Stimulated activated CD4-positive, alpha-beta T cell treated with anti-CD3 and anti-CD28 coated beads, Interleukin-1b, Interleukin-23, amount 100 ng/mL, for 24 hours (primary cell): ENCODE measurements at places on chromosomes 7 and 10.
A peak's percentile ranks its signal among the peaks of the same experiment; 100 is the strongest.

DNA sequence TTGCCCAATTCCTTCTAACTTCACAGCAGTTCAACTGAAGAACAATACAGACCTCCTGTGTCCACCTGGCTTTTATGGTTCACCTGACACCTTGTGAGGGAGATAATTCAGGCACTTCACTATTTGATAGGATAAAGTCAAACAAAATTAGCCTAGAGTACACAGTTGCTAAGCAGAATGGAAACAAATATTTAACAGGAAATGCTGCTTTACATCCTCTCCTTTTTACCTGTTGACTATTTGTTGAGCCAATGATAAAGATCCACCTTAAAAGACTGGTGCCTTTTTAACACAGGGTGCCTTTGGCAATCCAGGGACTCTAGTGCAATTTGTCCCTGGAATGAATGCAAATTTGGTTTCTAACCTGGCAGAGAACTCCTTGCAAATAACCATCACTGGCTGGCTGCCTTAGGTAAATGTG lies 39.8 kb downstream of the ITPRID1 start:
- no peak for DNase-seq

DNA sequence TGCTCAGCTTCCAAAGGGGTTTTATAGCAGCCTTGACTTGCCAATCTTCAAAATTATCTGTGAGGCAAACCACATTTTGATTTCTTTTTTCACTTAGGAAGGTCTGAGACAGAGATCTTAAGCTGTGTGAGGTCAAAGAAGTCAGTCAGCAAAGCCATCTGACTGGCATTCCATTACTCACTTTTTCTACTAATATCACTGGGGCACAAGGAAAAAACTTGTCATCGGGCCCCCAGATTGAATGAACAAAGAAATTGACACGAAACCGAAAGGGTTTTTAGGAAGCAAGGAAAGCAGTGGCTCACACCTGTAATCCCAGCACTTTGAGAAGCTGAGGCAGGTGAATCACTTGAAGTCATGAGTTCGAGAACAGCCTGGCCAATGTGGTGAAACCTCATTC lies 78.5 kb upstream of the FRMD4A start:
- DNase-seq = peak; percentile 30

DNA sequence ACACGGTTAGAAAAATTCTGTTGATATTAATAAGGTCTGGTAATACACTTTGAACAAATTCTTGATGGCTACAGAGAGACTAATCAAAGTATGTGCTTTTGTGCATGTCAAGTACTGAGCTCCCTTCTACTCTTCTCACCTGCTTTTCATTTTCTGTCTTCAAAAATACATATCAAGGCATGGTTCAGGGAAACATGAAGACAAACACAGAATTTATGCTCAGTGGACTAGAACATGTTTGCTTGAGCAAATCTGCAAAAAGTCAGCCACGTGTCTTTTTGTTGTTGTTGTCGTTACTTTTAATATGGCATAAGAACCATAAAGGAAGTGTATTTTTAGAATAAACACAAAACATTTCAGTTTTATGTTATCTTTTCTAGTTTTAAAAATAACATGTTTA lies 21.9 kb downstream of the CDK13 start:
- no peak for DNase-seq

DNA sequence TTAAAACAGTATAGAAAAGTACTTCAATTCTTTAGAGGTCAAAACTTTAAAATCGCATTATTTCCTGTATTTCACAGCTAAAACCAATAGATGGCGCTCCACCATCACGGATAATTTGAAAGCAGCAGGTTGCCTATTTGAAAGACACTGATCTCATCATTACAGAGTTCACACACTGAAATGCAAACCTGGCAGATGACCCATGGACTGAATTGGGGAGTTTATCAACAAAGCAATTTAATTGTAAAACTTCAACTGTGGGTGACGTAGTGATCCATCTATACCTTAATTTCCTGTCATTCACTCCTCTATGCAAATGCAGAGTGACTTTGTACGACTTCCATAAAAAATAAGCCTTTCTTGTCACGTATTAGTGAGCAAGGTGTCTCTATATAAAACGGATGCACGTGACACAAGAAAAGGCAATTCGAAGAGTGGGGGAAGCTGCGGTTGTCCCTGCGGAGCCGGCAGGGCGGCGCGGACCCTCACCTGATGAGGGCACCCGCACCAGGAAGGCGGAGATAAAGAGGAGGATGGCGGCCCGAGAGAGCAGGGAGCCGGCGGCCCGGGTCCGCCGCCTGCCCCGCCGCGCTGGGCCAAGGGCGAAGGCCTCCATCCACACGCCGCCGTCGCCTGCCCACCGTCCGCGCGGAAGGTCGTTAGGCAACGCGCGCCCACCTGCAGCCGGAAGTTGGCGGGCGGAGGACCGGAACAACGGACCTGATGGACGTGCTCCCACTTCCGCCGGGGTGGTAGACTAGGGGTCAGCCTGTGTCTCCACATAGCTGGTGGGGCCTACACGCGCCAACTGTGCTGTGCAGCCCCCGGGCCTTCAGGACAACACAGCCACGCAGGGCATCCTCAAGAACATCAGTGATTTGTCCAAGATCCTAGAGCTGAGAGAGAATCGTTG lies at the start of gene ZPBP:
ZPBP (minus strand) TSS at position 668 of the 913 bp plus-strand sequence; CDS start at position 616, 52 bp downstream.
- peak; percentile 27 for DNase-seq

DNA sequence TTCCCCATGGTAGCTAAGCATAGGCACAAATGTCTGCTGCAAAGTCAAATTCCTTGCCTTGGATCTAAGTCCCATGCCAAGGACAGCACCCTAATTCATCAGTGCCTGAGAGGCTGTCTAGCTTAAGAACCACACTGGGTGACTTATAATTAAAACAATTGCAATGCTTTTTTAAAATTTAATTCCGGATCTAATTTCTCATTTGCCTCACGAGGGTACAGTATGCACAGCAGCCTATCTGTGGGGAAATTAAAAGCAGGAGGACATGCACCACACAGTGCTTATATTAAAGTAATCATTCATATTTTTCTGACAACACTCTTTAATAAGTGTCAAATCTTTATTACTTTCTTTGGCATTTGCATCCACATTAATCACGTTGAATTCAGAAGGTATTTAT lies 378.8 kb downstream of the GPAM start:
- DNase-seq = no peak

- DNase-seq = no peak
Observed at GRCh38 chr7:5183155-5183554, 6.9 kb upstream of the WIPI2 start.

DNA sequence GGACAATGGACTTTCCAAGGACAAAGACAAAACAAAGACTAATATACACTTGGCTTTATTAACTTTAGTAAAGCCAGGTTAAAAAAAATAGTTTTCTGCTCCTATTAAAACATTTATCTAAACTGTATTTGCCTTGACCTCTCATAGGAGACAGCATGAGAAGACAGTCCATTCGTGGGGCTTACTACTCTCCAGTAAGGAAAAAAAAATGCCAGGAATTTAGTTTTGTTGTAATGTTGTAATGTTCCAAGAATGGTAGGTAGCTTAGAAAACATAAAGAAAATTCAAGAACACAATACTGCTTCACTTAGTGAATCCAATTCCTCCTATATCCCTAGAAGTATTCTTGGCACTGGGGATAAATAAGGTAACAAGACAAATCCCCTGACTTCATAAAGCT lies 81.7 kb downstream of the KMT2C start:
- no peak for DNase-seq

- no peak for DNase-seq
Observed at GRCh38 chr7:149529136-149529718, 31.6 kb upstream of the ZNF746 start.

GRCh38 chr10:7168414-7168813 lies 242.4 kb downstream of the SFMBT2 start:
- DNase-seq = no peak

DNA sequence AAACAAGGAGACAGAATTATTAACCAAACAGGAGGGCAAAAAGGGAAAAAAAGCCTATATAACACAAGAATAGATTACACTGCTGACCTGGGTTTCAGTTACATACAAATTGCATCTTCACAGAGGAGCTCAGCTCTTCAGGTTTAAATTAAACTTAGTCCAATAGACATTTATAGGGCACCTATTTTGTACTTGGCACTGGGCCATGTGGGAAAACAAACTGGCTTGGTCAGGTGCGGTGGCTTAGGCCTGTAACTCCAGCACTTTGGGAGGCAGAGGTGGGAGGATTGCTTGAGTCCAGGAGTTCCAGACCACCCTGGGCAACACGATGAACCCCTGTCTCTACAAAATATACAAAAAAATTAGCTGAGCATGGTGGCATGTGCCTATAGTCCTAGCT lies 62.3 kb upstream of the CCDC6 start:
- DNase-seq = no peak

DNA sequence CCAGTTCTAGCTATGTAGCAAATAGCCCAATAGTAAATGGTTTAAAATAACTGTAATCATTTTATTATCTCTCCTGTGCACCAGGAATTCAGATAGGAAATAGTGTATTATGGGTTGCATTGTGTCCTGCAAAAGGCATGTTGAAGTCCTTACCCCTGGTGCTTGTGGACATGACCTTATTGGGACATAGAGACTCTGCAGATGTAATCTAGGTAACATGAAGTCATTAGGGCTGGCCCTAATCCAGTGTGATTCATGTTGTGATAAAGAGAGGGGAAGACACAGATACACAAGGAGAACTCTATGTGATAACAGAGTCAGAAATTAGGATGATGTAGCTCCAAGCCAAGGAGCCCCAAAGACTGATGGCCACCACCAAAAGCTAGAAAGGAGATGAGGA lies 462.8 kb downstream of the GALNT17 start:
- no peak for DNase-seq

DNA sequence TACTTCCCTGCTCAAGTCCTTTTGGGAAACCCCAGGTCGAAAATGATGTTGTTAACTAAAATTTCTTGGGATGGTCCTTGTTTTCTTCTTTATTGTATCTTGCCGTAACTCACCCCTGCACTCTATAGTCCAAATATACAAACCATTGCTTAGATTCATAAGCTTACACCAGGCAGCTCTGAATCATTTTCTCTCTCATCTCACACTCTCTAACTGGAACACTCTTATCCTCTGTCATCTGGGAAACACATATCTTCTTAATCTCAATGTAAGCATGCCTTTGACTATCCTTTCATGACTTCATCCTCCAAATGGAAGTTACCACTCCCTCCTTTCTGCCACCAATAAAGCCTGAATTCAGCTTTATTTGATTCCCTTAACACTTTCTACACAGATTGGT lies 175.8 kb upstream of the ANK3 start:
- no peak for DNase-seq

GRCh38 chr7:46352004-46352954 lies 431.2 kb upstream of the IGFBP3 start:
- no peak for DNase-seq
